ENCODE measurements at places on chromosomes 6 and 20. TPM values are rescaled to one million over a fixed set of nuclear protein-coding genes. Genes with fewer than 3 reads are reported as not detected.

- H3K27ac ChIP-seq: peak overlapping the region; percentile 84
- peak; percentile 74 for DNase-seq
- H3K27me3 ChIP-seq: no peaks in the 10 kb centered on the region
- peaks cover 53% of the 10 kb centered on the region for H3K4me1 ChIP-seq
- H3K36me3 ChIP-seq: no peaks in the 10 kb centered on the region
- H3K4me3 ChIP-seq: peak overlapping the region; percentile 9
Observed at GRCh38 chr6:20366082-20366830, 35.4 kb upstream of the E2F3 start.

The TREM1 gene
- 2.8 TPM for total RNA-seq

The FAM184A gene
- total RNA-seq: 3.3 TPM

DNA sequence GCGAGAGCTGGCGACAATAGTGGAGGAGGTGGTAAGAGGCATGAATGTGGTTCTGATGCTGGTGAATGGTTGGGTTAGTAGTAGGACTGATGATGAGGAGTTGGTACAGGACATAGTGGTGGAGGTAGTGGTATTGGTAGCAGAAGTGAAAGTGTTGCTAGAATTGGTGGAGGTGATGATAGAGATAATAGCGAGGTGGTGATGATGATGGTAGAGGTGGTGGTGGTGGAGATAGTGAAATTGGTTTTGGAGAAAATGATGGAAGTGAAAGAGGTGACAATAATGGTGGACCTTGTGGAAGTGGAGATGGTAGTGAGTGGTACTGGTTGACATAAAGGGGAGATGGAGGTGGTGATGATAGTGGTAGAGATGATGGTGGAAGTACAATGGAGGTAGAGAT is 360.2 kb upstream of the JAG1 start:
- no peaks in the 10 kb centered on the region for H3K4me1 ChIP-seq
- no peak overlapping the region for H3K27ac ChIP-seq
